ENCODE measurements at places on chromosomes 3 and 15.

GRCh38 chr3:154510780-154511179 lies 80.8 kb upstream of the GPR149 start:
- no peak for DNase-seq

DNA sequence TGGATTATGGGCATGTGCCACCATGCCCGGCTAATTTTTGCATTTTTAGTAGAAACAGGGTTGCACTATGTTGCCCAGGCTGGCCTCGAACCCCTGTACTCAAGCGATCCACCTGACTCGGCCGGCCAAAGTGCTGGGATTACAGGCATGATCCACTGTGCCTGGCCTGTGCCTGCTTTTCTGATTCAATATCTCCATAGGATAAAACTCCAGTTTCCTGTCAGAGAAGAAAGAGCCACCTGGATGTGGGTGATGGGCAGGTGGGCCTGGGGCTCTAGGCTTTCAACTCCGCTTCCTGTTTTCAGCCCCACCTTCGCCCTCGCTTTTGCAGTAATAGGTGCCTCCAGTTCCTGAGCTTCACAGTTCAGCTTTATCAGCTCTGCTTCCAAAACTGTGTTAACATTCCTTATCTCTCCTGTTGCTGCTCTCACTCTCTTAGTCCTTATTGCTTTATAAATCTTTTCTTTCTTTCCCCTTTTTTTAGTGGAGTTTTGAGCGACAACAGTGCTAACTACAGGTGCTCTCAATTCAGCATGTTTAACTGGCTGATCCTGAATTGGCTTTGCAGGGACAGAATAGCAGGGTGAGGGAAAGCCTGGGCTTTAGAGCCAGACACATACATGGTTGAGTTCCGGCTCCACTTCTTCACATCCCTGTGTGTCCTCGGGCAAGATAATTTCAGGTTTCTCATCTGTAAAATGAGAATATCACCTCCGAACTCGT lies 21.1 kb upstream of the PDE8A start:
- no peak for DNase-seq

- DNase-seq: no peak
Observed at GRCh38 chr3:177263615-177264368, 66.5 kb upstream of the TBL1XR1 start.

GRCh38 chr15:66108483-66109265 lies 144.9 kb downstream of the MEGF11 start:
- no peak for DNase-seq

GRCh38 chr3:13584427-13584891 lies 35.5 kb downstream of the FBLN2 start:
- DNase-seq: no peak

DNA sequence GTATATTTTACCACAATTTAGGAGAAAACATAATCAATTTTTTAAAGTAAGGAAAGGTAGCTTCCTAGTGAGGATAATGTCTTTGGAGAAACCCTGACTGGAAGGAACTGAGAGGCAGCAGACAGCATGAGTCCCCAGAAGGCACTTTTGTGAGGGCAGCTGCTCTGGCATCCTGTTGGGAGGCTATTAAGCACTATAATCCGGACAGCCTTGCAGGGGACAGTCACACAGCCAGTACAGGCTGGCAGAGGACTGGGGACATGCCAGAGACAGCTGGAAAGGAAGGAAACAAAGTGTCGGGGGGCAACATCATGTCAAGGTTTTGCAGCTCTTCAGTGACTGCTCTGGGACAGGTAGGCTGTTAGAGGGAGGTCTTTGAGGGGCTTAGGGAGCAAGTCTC lies 15.7 kb downstream of the ACAN start:
- DNase-seq: no peak

GRCh38 chr15:26781816-26782215 lies 8.9 kb upstream of the GABRB3 start:
- DNase-seq: no peak

DNA sequence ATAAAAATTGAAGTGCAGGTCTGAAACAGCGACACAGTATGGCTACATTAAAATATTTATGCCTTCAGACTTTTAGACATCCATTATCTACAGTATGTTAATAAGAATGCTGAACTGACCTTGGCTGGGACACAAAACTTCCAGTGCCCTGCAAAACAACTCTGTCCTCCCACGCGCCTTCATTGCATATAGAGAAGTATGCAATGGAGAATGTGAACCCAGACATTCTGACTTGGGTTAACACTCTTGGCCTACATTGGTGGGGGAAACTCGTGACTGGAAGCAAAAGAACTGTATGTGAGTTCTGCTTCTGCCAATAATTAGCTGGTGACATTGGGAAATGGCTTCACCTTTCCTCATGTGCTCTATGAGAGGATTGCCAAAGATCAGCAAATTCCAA lies 110.5 kb upstream of the SLC24A5 start:
- no peak for DNase-seq

DNA sequence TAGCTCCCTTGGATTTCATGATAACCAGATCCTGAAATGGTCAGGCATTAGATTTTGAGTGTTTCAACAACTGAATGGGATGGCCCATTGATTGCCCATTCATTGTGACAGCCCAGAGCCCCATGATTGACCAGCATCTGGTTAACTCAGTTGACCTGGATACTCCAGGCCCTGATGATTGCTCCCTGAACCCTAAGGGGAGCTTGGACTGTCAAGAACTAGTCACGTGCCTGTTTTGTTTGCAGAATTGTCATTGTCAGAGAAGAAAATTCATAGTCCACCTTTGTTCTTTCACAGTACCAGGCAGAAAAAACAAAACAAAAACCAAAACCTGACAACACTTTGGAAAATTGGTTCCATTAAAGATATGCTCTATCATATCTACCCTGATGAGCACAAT lies 241.3 kb upstream of the ONECUT1 start:
- no peak for DNase-seq

DNA sequence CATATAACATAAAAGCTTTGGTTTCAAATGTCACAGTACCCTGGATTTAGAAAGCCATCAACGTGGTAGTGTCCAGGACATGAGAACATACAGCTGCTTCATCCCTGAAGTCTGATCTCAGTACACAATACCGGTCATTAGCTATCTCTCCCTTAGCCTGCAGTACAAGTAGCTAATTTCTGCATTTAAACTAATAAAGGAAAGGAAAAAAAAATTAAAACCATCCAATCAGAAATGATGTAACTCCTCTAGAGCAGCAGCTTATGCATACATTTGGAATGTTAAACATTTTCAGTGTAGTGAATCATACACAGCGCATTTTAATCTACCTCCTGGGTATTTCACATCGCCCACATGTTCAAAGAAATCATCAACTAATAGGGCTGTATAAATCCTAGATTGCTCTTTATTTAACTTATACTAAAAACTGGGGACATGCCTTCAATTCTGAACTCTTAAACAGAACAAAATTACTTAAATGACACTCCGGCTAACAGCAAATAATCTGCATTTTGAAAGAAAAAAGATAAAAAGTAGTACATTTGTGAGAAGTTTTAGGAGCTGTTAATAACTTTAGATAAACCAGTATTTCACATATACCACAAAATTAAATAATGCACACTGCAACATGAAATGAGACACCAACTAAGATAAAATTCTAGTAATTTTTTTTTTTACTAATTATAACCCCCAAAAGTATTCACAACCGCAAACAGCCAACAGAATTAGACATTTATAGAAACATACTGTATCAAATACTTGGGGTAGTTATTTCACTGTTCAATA lies 3.7 kb downstream of the IGF2BP2 start:
- no peak for DNase-seq

- no peak for DNase-seq
Observed at GRCh38 chr15:82768414-82769054, 37.3 kb downstream of the FSD2 start.

DNA sequence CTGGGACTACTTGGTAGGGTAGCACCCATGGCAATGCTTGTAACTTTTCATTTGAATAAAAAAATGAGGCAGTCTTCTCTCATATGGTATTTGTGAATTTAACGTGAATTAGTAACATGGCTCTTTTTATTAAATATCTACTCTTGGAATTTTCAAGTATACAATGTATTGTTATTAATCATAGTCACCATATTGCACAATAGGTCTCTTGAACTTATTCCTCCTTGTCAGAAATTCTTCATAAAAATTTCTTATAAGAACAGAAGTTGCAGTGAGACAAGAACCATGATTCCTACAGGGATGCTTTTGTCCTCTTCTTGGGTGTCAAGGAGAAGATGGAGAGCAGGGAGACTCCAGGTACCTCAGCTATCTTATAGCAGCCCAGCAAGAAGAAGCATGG lies 203.8 kb upstream of the FEZF2 start:
- DNase-seq: no peak

- DNase-seq: no peak
Observed at GRCh38 chr3:197482001-197482400, 73.8 kb downstream of the BDH1 start.

DNA sequence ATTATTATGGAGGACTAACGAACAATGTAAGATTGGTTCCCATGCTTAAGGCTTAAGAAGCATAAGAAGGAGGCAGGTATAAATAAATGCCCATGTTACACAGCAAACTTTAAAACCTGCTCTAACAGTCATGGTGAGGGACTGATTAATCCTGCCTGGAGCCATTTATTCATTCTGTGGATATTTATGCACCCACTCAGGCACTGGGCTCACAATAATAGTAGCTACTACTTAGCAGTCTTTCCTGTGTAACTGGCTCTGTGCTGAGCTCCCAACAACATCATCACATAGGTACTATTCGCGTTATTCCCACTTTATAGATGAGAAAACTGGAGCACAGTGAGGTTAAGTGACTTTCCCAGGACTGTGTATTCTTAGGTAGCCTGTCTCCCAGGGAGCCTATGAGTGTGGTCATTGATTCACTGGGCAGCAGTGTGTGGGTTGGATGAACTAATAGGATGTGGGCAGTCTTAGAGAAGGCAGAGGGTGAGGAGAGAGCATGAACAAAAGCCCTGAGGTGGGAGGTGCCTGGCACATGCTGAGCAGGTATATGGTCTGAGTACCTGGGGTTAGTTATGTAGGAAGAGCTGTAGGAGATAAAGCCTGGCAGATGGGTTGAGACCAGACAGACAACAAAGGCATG lies 44.1 kb upstream of the UMPS start:
- no peak for DNase-seq

GRCh38 chr15:78620021-78620526 lies 722 bp downstream of the CHRNA3 start:
- no peak for DNase-seq
